ENCODE measurements at places on chromosomes 3 and 15.

- DNase-seq, result no peak
These were observed 408.9 kb downstream of the GAP43 start for GRCh38 chr3:116032176-116032575.

DNA sequence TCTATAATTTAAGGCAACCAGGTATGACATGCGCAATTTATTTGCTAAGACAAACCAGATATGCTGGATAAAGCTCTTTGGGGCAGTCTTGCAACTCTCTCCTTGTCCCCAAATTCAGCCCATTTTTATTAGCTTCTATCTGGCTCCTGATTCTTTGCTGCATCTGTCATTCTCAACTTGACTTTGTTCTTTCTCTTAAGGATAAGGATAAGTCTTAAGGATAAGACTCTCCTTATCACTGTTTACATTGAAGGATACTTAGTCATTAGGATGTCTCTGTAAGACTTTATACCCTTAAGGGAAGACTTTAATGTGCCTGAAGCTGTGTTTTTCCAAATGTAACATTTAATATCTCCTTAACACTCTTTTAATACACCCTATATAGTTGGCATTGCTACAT, 49.2 kb downstream of the ALCAM start:
- DNase-seq, result no peak

DNA sequence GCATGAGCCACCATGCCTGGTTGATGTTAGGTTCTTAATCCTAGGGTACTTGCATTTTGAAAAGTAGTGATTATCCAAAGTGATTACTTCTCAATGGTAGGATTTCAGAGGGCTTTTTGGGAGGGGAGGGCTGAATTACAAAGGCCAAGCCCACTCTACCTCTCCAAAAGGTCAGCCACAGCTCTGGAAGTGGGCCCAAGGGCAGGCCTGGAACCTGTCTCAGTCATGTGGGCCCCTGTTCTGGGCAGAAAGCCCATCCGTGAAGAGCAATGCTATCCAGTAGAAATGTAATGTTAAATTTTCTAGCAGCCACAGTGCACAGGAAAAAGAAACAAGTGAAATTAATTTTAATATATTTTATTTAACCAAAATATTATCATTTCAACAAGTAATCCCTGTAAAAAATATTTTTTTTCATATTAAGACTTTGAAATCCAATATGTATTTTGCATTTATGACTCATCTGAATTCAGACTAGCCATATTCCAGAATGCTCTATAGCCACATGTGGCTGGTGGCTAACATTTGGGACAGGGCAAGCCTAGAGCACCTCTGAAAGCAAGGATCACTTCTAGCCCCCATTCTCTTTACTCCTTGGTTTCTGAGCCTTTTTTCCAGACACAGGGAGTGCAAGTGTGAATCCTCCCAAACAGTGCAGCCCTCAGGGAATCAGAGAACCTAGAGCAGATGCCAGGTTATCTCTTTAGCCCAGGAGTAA, 16.8 kb downstream of the RFT1 start:
- no peak for DNase-seq

DNA sequence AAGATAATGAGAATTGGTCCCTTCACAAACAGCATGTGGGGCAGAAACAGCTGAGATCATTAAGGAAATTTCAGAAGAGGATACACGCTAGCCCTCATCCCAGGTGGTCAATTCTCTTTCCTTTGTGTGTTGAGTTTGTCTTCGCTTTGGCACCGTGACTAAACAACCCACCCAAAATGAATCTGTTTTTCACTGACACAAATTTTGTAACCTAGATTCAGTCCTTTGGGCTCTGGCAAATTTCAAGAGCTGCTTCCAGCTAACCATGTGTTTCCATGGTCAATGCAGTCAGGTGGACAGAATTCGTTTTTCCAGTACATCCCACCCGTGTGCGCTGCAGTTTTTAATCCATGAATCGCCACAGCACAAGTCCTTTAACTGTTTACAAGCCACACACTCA, 435.4 kb downstream of the WDR72 start:
- no peak for DNase-seq

DNA sequence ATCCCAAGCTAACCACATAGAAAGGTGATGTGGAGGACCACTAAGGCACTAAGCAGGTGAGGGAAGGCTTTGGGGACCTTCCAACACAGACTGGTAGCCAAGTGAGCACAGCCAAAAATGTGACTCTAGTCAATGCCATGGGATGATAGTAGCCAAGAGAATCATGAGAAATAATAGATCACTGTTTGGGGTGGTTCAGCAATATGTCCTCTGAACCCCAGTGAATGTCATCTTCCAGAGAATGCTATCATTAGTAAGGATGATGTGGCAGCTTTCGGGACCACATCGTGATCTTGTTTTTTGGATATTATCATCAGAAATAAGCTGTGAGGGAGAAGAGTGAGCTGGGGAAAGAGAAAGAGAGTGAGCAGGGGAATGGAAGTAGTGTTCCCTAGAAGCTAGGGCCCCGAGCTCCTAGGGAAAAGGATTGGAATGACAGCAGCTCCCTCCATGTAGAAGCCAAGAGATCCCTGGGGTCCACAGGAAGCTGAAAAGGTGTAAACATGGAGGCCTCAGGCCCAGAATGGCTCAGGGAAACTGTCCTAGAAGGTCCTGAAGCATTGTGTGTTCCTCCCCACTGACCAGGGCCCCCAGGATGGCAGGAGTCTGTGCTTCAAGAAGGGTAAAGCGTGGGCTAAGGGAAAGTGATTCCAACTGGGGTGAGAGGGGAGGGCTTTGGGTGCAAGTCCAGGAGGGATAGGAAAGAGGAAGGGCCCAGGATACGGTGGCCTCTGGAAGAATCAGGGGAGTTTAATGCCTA, 56.6 kb upstream of the KLF13 start:
- DNase-seq, result no peak

DNA sequence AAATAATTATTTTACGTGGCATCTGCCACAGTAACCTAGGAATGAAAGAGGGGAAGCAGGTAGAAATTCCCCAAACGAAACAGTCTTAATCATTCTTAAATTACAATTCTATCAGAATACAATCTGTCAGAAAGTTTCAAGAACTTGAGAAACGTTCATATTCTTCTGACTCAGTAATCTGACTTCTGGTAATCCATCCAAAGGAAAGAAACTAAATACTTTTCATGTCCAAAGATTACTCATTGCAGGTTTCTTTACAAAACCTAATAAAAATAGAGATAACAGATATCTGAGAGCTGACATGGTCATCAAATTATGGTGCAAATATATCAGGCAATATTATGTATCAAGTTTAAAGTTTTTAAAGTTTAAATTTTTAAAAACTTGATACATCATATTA, 109.4 kb downstream of the DLG1 start:
- no peak for DNase-seq

GRCh38 chr3:174955513-174956016, 96.4 kb downstream of the NAALADL2 start:
- DNase-seq, result no peak

DNA sequence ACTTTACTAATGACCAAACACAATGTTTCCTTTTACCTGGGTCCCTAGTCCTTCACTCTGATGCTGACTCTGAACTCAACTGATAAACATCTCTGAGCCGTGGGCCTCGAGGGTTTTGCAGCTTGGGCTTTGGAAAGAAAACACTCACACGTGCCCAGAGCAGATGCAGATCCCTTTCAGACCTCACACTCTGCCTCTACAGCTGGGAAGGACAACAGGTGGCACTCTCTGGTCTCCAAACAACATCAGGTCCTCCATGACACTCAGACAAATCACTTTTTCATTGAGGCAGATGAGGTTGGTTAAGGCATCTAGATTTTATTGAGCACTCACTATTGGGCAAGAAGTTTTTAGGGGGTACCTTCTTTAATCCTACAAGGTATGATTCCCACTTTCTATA, 64.7 kb upstream of the NTRK3 start:
- no peak for DNase-seq

- DNase-seq, result no peak
These were observed 9.5 kb downstream of the MGA start for GRCh38 chr15:41669701-41670100.

DNA sequence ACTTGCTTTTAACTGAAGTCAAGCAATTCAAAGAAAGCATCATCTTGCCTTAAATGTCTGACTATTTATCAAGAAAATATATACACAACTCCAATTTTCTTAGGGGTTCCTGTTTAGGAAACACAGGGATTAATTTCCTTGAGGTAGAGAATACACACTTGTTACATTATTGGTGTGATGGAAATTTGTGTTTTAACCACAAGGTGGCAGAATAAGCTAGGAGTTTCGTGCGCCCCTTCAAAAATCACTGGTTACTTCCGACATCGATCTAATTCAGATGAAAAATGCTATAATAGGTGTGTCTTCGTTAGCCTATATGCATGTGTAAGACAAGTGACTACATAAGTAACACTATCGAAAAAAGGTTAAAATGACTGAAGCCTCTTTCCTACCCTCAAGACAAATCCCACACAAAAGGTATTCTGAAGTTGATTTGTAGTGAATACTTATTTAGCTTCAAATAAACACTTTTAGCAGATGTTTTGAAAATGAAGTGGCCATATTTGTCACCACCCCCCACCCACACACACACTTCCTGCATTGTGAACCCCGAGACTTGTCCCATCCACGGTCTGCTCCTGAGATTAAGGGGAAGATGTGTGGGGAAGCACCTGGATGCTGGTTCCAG, 246.5 kb downstream of the ROBO1 start:
- DNase-seq, result peak; percentile 31

GRCh38 chr15:40844696-40845030, 815 bp downstream of the SPINT1 start:
- DNase-seq, result no peak

Measured in NCI-H1105 (cell line).